ENCODE measurements at places on chromosomes 4 and X. TPM values are rescaled to one million over a fixed set of nuclear protein-coding genes. Genes with fewer than 3 reads are reported as not detected.

Gene S100P
- 9.3 TPM for polyA plus RNA-seq

Gene KLF8
- polyA plus RNA-seq, result 5.7 TPM

Gene SPINK2
- polyA plus RNA-seq, result not detected

Gene SLC6A14
- polyA plus RNA-seq, result 0.10 TPM

Gene FGF5
- 0.03 TPM for polyA plus RNA-seq

Gene CT55
- 0.09 TPM for polyA plus RNA-seq

Gene PNMA6A
- 9.4 TPM for polyA plus RNA-seq

Gene ARHGAP6
- polyA plus RNA-seq, result 18.6 TPM

- no peak for DNase-seq
Observed at GRCh38 chr4:150591904-150592303, 10.0 kb downstream of the MAB21L2 start.

GRCh38 chrX:136196691-136197155 is 49.4 kb downstream of the FHL1 start:
- no peak for DNase-seq

GRCh38 chrX:109990582-109991276 is 12.2 kb upstream of the TMEM164 start:
- no peak for DNase-seq

DNA sequence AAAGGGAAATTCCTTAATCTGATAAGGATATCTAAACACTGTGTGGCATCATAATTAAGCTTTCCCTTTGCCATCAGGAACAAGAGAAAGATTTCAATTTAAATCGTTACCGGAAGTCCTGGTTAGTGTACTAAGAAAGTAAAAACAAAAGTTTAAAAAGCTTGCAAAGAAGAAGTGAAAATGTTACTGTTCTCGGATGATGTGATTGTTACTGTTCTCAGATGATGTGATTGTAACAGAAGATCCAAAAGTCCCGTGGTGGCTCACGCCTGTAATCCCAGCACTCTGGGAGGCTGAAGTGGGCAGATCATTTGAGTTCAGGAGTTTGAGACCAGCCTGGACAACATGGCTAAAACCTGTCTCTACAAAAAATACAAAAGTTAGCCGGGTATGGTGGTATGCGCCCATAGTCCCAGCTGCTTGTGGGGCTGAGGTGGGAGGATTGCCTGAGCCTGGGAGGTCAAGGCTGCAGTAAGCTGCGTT is 62.5 kb downstream of the RGS12 start:
- DNase-seq, result no peak

- DNase-seq, result no peak
Observed at GRCh38 chrX:117510453-117510852, 606.2 kb downstream of the KLHL13 start.

DNA sequence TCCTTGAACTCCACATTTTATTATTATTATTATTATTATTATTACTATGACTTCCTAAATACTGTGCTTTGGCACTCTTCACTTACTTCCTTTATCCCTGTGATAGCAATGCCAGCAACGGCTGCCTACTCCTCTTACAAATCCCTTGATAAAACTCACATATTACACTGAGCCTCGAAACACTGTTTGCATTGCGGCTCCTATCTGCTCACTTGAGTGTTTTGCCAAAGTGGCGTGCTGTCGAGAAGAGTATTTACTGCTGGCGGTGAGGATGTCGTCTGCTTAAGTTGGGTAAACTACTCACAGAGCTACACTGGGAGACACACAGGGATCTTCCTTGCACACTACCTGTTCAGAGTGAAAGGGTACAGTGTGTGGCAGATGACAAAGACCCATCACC is 143.4 kb upstream of the VCX3A start:
- DNase-seq, result no peak

- DNase-seq, result peak; percentile 31
Observed at GRCh38 chr4:99088023-99088449, 552 bp downstream of the ADH5 start.

DNA sequence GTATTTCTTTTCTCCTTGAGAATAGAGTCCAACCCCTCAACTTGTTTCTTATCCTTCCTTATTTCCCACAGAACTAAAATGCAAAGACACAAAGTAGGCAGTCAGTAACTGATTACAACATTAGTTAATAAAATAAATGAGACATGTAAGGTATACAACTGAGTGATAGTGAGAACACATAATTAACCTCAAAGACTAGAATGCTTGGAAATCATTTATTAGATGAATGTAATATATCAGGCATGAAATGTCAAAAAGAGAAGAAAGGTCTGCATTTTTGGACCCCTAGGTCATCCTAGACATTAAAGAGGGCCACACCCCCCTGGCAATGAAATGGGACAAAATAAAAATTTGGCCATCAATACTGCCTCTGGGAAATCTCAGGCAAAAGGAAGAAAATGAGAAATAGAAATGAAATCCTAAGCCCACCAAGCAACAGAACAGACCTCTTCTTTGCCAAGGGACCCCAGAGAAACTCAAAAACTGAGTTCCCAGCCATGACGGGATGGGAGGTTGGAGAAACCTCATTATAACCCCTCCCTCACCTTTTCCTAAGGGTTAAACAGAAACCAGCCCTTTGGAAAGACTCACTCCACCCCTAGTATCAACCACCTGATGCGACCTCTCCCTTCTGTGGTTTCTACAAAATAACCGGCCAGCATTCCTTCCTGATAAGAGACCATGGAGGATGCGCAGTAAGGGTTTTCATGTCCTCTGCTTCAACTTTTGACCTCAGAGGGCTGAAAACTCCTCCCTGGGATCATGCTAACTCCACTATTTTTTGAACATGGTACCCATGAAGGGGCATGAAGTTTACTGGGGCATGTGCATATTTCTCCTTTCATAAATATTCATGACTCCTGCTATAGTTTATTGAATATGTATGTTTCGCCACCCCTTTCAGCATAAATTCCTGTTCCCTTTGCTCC is 90.0 kb upstream of the EXOC1L start:
- no peak for DNase-seq

GRCh38 chr4:13562876-13563275 is 18.6 kb upstream of the NKX3-2 start:
- no peak for DNase-seq

DNA sequence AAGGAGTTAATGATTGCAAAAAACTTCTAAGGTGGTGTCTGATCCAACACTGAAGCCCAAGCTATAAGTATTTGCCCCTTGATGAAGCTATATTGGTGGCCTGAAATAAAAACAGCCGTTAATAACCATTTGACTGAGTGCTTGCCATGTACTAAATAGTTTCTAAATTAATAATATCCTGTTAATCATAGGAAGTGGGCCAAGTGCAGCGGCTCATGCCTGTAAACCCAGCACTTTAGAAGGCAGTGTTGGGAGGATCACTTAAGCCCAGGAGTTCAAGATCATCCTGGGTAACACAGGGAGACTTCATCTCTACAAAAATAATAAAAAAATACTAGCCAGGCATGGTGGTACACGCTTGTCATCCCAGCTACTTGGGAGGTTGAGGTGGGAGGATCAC is 8.3 kb downstream of the NDP start:
- DNase-seq, result no peak

DNA sequence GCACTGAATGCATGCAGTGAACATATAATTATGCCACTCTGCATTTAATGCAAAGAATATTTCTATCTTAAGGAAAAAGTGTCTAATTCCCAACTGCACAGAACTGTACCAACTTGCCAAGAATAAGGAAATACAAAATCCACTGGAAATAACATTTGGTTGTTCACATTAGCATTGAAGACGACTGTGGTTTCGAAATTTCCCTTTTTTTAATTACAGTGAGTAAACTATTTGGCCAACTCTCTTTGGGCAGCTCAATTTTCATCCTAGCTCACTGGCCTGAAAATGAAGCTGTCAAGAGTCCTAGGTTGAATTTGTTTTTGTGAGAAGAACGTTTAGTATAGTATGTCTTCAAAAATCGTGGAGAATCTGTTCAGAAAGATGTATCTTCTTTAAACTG is 81.6 kb upstream of the MID1 start:
- DNase-seq, result no peak

DNA sequence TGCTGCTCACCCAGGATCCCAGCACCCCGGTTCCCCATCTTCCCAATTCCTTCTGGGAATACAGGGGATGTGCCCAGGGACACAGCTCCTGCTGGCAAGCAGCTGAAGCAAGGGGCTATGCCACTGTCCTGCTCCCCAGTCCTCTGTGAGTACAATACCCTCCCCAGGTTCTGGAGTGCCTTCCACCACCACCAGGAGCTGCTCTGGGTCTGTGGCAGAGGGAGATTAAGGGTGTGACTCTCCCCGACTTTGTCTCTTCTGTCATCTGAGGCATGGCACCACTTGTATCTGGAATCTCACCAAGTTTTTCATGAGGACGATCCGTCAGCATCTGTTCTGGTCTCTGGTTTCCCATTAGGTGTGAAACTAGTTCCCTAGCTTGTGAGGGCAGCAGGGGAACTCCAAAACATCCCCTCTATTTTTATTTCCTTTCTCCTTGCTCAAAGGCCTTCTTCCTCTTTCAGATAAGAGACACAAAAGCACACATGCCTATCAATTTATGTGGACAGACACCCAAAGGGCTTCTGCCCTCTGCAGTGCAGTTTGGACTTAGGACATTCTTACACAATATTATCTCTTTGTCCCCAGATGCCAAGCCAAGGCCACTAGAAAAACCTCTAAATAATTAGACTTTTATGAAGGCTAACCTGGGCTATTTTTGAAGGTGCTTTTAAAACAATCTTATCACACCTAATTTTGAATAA is 26.8 kb downstream of the MGST2 start:
- no peak for DNase-seq

- DNase-seq, result no peak
Observed at GRCh38 chr4:56910172-56910967, 2.7 kb downstream of the REST start.

GRCh38 chr4:7978907-7979651 is 39.4 kb upstream of the AFAP1 start:
- no peak for DNase-seq

DNA sequence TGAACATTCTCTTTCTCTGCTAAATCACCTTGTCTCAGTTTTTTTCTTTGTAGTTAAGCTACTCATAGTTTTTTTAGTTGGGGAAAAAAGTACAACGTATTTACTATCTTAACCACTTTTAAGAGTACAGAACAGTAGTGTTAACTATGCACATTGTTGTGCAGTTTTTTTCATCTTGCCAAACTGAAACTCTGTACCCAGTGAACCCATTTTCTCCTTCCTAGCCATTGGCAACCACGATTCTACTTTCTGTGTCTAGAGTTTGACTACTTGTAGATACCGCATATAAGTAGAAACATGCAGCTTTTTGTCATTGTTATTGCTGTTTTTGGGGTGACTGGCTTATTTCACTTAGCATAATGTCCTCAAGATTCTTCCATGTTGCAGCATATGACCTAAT is 10.0 kb downstream of the N4BP2 start:
- DNase-seq, result no peak

DNA sequence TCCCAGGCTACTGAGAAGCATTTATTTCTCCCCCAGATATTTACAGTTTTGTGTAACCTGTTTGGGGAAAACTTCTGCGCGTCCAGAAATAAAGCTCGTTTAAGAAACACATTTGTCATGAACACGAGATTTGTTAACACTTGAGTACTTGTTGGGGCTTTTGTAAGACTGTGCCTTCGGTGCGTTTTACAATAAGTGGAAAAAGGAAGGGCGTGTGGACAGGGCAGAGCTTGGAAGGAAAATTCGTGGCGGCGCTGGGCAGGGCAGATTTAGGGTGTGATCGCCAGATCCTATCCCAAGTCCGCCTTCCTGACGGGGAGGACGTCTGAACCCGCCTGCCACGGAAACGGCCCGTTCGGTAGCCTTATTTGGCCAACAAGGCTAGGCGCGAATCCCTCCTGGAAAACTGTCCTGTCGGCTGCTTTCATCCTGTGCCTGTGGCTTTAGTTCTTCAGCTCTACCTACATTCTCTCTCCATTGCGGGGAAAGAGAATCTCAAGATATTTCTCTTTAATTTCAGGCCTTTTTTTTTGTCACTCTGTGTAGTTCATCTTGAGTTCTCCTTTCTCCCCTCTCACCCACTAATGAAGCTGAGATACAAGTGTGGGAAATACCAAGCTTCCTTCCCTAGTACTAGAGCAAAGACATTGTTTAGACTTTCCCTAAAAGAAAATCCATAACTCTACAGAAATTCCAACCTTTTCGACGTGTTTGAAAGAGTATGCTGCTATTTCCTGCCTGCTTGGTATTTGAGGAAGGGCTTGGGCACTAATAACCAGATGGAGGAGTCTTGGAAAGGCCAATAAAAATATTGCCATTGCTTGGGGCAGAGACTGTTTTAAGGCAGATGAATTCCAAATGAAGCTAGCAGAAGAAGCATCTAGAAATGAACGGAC is 982 bp downstream of the PDLIM5 start:
- peak; percentile 42 for DNase-seq

DNA sequence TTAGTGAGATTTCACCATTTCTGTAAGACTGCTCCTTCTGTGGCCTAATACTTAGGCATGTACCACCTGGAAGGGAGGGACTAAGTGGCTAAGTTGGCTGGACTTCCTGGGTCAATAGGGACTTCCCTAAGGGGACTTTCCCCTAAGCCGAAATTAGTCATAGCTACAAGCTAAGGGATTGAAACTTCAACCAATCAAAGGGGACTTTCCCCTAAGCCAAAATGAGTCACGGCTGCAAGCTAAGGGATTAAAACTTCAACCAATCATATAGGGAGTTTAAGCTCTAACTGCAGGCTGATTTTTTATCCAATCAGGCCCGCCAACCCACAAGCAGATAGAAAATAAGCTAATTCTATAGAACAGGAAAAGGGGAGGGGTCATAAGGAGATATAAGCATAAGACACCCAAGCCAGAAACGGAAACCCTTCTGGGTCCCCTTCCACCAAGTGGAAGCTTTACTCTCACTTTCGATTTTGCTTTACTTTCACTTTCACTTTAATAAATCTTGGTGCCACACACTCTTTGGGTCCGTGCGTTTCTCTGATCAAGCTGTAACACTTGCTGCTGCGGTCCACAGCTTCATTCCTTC is 382.8 kb downstream of the KLHL4 start:
- DNase-seq, result no peak

GRCh38 chr4:18439311-18439710 is 417.8 kb upstream of the LCORL start:
- DNase-seq, result no peak

DNA sequence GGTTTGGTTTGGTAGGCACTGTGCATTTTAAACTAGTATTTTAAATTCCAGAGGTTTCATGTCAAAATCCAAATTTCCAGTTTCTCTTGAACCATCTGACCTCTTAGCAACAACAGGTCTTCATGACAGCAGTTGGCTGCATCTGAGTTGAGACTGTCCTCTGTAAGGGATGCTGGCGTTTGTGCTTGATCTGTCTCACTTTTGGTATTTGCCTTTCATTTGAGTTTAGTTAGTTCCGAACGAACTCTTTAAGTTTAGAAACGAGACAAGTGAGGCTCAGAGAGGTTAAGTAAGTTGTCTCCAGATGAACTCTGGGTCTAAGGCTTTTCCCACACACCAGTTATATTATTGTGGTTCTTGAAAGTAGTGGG is 29.1 kb downstream of the SPARCL1 start:
- no peak for DNase-seq

- DNase-seq, result no peak
Observed at GRCh38 chr4:166308647-166309046, 435.6 kb downstream of the TLL1 start.

GRCh38 chr4:8120501-8120900 is 38.1 kb downstream of the ABLIM2 start:
- DNase-seq, result no peak

- DNase-seq, result no peak
Observed at GRCh38 chr4:157196046-157196445, 24.5 kb upstream of the GRIA2 start.

- no peak for DNase-seq
Observed at GRCh38 chr4:147029296-147029695, 83.6 kb upstream of the TTC29 start.

All from right renal pelvis (tissue), 4 donors.